Stimulated activated CD8-positive, alpha-beta memory T cell treated with anti-CD3 and anti-CD28 coated beads, Interleukin-4, amount 100 ng/mL, for 24 hours (primary cell): ENCODE measurements at places on chromosomes 7 and 10.
A peak's percentile ranks its signal among the peaks of the same experiment; 100 is the strongest.

- no peak for DNase-seq
Observed at GRCh38 chr7:1142051-1142635, 17.9 kb downstream of the ZFAND2A start.

- peak; percentile 36 for DNase-seq
Observed at GRCh38 chr7:155804897-155805825, 7.1 kb downstream of the SHH start.

DNA sequence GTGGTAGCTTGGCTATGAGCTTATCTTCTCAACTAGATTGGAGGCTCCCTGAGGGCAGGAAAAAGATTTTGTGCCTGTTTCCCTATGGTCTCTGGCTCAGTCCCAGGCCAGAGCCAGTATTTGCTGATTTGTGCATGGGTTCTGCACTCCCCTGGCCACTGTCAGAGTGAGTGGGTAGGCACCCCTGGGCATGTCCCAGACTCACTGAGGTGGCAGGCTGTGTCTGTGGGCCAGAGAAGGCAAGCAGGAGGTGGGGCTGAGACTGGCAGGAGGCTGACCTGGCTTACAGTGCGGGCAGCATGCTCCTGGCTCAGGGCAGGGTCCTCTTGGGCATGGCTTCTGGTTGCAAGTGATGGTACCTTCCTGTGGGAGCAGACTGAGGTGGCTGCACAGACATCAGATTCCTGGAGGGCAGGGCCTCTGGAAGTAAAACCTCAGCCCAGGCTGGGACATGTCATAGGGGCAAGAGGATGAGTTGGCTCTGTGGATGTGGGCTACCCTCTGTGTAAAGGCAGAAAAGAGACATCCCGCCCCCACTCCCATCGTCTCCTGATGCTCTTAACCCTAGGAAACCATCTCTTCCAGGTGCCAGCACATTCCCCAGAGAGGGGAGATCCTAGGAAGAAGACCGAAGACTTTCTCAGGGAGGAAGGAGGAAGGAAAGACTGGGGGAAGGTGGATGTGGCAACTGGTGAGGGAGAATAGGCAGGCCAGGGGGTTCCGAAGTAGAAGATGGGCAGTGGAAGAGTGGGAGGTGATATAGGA, 4.3 kb downstream of the KCP start:
- DNase-seq = no peak

DNA sequence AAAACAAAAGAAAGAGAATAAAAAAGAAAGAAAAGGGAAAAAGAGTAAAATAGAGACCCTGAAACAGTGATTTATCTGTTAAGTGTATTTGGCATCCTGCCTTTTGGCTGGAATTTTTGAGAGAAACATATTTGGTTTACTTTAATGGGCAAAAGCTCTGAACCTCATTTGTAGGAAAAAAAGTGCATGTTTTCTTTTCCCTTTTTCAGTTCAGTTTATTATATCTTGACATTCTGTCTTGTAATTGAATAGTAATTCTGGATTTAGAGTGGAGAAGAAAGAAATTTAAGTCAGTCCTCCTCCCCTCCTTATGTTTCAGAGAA, 69.5 kb downstream of the ARID5B start:
- no peak for DNase-seq

GRCh38 chr7:141549582-141549981, 1.6 kb upstream of the AGK start:
- no peak for DNase-seq

- no peak for DNase-seq
Observed at GRCh38 chr7:8068892-8069686, 100.5 kb downstream of the GLCCI1 start.

GRCh38 chr7:39086638-39087360, 109.1 kb downstream of the POU6F2 start:
- no peak for DNase-seq

GRCh38 chr10:115972426-115972825, 300.6 kb downstream of the GFRA1 start:
- no peak for DNase-seq

DNA sequence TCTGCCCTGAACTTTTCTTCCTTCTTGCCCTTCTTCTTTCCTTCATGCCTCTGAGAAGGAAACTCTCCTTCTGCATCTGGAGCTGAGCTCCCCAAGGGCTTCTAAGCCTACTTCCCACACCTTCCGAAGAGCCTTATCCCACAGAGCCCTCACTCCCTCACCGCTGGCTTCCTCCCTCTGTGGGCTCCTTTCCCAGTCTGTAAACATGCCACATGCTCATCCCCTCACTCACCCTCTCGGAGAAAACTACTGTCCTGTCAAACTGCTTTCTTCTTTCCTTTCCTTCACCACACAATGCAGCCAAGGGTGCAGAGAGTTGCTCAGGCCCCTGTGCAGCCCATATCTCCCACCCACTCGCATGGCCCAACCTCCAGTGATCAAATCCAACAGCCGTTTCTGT, 18.1 kb downstream of the ANKRD16 start:
- DNase-seq = no peak

DNA sequence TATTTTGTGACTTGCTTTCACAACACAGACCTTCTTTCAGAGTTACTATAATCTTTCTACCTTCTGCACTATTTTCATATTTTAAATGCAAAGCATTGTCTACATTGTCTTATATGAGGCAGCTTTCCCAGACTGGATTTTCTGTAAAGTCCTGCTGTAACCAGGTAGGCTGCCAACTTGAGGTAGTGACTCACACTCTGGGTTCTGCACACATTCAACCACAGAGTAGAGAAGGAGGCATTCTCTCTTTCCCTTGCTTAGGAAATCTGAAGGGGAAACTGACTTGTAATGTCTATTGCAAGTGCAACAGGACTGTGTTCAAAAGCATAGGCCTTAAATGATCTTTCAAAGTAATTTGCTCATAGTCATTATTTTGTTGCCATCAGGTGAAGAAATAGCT, 461.4 kb downstream of the GRM8 start:
- no peak for DNase-seq

DNA sequence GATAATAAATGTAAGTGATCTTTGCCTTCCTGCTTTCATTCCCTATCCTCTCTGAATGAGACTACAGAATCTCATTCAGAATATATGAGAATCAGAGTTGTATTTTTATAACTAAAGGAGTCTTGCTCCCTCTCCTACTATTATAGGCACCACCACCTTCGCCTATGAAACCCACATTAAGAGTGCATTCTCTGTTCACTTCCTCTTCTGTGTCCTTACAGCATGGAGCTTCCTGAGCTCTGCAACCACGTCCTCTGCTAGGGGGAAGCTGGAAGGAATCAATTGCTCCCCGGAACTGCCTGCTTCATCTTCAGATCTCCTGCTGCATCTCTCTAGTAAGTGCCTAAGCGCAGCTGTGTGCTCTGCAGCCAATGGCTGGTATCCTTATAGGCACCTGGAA, 820.7 kb downstream of the GRID1 start:
- no peak for DNase-seq

DNA sequence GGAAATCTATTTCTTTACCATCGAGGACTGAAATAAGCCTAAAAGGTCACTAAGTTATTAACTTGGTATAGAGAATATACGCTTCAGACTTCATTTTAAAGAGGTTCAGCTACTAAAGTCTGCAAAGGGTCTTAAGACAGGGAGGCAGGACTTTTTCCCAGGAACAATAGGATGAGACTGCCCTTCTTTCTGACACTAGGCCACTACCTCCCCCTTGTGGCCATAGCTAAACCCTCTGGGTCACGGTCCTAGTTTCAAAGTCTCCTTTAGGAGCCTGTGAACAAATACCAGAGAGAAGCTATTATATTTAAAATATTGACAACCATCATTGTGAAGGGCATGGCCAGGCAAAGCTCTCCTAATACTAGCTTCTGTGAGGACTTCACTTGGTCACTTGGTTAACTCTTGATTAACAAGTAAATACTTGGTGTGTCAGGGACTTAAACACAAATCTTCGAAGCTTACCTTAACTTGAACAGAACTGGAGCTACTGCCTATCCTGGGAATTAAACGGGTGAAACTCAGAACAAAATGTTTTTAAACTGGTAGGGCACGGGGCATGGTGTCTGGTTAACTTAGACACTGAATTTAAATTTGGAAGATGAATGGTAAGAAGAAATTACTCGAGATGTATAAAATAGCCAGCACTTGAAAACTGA, 75.6 kb downstream of the CCDC6 start:
- no peak for DNase-seq

DNA sequence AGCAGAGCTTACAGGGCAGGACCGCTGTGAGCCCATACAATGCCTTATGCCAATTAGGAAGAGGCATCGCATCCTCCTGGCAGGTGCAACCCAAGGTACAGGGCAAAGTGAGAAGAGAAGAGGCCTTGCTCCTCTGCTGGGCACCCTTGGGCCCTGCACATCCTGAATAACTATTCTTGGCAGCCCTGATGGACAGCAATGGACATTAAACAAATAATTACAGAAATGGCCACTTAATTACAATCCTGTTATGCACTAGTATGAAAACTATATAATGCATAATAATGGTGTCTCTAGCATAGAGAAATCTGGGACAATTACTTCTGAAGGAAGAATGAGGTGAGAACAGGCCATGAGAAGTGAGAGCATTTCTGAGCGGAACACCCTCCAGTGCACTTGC, 83.5 kb downstream of the PLPP4 start:
- no peak for DNase-seq
